ENCODE measurements at places on chromosomes 16 and 17.

GRCh38 chr17:59366773-59367656, 35.6 kb downstream of the YPEL2 start:
- DNase-seq, result no peak

DNA sequence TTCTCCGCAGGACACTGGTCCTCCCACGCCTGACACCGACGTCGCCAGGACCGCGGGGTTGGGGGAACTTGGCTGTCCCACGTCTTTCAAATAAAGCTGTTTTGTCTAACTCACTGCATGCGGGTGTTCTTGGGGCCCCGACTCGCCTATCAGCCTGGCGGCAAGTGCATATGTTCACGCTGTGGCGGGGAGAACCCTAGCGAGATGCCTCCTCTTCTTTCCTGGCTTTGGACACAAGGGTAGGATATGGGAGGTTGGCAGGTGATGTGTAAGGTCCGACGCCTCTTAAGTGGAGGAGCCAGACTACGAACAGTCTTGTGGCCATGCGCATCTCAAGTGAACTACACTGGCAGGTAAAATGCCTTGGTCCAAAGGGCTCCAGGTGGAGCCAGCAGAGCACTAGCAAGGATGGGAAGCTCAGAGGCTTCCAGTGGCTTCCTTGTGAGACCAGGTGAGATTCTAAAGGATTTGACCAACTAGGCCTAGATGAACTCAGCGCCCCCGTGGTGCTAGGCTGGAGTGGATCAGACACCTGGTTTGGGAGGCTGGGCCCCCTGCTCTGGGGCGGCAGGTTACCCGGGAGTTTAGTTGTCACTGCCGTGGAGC, 873 bp upstream of the RPS2 start:
- DNase-seq, result peak; percentile 34

DNA sequence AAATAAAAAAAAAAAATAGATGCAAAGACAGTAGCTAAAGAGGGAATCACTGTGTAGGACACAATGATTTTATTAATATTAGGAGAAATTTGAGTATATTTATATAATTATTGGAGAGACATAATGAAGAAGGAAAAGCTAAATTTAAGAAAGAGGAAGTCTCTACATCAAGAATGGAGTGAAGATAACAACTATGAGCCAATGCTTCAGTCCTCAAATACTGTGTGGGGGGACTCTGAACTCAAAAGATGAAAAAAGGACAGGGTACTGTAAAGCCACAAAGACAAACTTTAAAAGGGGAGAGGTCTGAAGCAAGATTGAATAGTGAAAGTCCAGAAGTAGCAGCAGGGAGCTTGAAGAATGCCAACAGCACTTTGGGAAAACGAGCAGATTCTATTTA, 44.7 kb downstream of the SKAP1 start:
- no peak for DNase-seq

- DNase-seq, result no peak
Observed at GRCh38 chr16:79347277-79347676, 253.3 kb downstream of the MAF start.

DNA sequence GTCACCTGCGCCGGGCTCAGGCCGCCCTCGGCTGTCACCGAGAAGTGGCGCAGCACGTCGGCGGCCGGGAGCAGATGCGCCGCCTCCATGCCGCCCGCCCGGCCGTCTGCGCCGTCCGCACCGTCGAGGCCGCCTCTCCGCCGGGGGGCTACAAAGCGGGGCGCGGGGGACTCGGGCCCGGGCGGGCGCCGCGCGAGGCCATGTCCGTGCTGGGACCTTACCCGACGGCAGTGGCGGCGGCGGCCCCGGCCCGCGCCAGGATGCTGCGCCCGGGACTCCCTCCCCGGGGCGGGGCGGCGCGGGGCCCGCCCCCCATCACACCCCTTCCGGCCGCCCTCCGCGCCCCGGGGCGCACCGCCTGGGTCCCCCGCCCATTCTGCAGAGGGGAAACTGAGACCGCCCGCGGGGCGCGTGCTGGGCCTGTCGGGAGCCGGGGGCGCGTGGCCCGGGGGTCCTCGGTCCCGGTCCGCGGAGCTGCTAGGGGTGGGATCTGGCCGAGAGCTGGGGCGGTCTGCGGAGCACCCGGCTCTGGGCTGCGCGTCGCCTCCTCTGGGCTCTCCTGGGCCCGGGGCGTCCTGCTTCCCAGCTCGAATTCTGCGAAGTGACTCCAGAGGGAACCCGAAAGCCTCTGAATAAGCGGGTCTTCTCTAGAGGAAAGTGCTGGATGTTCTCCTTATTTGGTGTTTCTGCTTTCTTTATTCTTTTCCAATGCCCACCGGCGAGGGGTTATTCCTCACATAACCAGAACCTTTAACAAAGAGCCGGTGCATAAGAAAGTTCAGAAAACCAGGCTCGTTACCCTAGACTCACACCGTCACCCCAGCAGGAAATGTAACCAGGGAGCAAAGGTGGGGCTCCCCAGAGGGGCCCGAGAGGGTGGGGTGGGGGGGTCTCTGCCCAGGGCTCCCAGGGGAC, at the start of gene ATP2A3:
Gene ATP2A3 (minus strand): TSS at position 235 of the 915 bp plus-strand sequence. CDS start 146 bp downstream, at position 89.
- peak; percentile 81 for DNase-seq

- DNase-seq, result no peak
Observed at GRCh38 chr17:67055041-67055443, 10.7 kb downstream of the CACNG1 start.

DNA sequence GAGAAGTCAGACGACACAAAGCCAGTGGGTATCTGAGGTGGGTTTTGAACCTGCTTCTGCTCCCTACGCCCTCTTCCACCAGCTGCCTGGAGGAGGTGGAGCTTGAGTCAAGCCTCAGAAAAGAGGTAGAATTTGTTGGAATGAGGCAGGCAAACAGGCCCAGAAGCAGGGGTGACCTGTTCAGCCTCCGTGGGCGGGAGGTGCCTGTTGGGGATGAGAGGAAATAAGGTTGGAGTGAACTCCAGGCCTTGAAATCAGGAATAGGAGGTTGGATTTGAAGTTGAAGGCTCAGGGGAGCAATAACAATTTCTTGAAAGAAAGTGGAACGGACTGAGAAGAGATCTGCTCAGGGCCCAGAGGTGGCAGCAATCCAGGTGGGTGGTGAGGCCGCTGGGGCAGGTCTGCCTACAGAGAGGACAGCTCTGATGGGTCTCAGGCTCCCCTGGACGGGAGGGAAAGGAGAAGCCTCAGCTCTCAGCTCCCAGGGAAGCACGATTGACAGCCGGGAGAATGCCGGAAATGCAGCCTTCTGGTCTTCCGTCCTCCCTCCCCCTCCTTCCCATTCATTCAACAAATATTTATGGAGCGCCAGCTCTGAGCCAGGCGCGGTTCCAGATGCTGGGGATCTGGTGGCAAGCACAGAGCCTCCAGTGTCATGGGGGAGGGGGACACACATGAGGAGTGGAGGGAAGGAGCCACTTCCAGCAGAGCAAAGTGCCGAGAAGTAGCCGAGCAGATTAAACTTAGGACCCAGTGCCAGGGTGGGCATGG, 61.9 kb upstream of the CIBAR2 start:
- no peak for DNase-seq

DNA sequence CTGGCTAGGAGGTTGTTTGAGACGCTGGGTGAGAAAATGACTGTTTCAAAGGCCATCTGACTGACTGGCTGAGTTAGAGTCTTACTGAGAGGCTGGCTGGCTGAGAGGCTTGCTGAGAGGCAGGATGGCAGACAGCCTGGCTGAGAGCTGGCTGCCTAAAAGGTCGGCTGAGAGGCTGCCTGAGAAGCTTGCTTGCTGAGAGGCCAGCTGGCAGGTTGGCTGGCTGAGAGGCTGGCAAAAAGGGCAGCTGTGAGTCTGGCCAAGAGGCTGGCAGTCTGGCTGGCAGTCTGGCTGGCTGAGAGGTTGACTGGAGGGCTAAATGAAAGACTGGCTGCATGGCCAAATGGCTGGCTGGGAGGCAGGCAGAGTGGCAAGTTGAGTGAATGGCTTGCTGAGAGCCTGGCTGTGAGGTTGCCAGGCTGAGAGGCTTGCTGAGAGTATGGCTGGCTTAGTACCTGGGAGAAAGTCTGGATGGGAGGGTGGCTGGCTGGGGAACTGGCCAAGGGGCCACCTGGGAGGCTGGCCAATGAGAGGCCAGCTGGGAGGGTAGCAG, 35.3 kb upstream of the ACSM2B start:
- DNase-seq, result no peak

GRCh38 chr17:1201132-1201702, 21.4 kb upstream of the ABR start:
- DNase-seq, result peak; percentile 30

- DNase-seq, result no peak
Observed at GRCh38 chr16:79721270-79721669, 120.7 kb upstream of the MAF start.

- no peak for DNase-seq
Observed at GRCh38 chr17:47207143-47208067, 1.7 kb upstream of the MYL4 start.

DNA sequence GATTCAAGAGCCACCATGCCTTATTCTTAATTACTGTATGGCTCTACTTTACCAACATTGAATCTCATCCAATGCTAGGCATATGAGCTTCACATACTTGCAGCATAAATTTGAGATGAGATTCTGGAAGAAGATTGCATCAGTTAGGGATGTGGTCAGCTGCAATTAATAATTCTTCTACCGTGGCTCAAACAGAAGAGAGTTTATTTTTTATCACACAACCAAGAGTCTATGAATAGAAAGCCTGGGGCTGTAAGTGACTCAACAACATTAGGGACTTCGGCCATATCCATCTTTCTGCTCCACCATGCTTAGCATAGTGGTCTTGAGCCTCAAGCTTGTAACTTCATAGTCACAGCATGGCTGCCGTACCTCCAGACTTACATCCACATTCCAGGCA, 179.4 kb upstream of the IRX6 start:
- DNase-seq, result no peak

DNA sequence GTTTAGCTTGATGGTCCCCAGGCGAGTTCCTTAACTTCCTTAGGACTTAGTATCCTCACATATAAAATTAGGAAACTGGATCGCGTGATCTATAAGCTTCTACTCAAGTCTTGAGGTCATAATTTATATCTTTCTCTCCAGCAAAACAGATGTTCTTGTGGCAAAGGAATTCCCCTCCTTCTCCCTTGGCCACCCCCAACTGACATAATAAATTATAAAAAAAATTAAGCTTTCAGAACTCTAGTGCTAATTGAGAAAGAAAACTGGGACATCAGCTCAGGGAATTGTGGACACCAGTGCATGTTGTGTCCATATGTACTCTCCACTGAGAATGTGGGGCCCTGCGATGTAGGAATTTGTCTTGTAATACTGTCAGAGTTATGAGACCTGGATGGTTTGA, 13.5 kb downstream of the GNAO1 start:
- DNase-seq, result no peak

DNA sequence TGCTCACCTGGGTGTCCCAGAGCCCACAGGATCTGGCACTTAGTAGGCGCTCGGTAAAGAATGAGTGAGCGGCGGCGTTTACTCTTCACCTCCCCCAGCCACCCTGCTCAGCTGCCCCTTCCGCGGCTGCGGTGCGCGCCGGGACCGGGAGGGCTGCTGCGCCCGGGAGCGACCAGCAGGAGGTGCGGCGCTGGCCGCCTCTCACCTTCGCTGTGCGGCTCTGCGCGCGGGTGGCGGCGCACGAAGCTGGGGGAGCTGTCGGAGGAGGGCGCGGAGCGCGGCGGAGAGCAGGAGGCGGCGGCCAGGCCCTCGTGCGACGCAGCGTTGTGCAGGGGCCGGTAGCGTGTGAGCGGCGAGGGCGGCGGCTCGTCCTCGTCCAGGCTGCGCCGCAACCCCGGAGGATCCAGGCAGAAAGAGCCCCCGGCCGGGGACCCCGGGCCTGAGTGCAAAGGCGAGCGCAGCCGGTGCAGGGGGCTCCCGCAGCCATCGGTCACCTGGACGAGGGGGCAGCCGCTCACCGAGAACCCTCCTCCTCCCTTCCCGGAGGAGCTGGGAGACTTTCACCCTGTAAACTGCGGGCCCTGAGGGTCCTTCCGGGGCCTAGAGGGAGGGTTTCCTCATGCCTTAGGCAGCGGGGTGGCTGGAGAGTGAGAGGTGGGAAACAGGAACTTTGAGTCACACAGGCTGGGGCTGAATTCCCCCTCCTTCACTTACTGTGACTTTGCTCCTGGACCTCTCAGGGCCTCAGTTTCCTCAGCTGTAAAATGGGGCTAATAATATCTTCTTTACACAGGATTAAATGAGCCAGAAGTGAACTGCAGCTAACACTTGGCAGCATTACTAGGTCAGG, 12.5 kb downstream of the SAMD14 start:
- peak; percentile 77 for DNase-seq

DNA sequence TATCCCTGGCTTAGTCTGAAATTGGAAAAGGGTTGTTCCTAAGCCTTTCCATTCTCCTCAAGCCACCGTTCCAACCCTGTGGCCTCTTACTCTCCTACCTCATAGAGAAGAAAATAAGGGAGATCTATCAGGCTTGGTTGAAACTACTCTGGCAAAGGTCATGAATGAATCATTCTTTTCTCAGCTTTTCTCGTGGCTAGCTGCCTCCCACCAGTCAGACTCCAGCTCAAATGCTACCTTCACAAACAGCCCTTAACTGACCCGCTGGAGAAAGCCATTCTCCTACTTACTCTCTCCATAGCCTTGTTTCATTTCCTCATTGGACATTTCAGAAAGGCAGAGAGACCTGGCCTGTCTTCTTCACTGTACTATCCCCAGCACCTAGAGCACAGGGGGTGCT, 8.9 kb downstream of the MYH10 start:
- no peak for DNase-seq

GRCh38 chr16:51133688-51134087, 17.4 kb downstream of the SALL1 start:
- DNase-seq, result no peak

DNA sequence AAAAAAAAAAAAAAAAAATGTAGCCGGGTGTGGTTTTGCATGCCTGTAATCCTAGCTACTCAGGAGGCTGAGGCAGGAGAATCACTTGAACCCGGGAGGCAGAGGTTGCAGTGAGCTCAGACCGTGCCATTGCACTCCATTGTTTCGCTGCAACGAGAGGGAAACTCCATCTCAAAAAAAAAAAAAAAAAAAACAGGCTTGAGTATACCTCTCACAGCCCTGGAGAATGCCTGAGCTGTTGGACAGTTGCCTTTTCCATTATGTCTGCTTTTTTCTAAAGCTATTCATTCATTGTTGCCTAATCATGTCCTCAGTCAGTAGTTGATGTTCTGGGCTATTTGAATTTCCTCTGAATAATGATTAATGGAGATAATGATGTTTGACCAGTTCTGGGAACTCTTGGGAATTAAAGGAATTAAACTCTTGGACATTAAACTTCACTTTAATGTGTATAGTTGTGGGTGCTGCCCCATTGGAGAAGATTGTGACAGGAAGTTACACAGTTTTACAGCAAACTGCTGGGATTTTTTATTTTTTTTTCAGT, 11.8 kb downstream of the HMOX2 start:
- no peak for DNase-seq

DNA sequence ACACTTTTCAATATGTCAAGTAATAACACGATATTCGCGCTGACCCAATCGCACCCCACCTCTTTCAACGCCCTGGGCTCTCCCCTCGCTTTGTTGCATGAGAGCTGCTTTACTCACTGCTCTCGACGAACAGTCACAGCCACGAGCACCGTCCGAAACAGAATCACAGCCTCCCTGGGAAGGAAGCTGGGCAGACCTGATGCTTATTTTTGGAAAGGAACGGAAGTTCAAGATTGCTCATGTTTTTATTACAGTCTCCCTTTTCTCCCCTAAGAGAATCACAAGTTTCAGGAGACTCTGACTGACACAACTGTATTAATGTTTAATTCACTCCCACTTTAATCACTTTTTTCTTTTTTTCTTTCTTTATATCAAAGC, 67.8 kb downstream of the ANKRD11 start:
- DNase-seq, result peak; percentile 69

- DNase-seq, result no peak
Observed at GRCh38 chr16:71338632-71339031, 19.9 kb upstream of the CALB2 start.

- no peak for DNase-seq
Observed at GRCh38 chr16:49545741-49546448, 172.3 kb downstream of the C16orf78 start.
